ENCODE measurements at places on chromosomes 5 and 9.

- no peak for DNase-seq
Measured at GRCh38 chr9:125997196-125997823, 250.1 kb downstream of the PBX3 start.

- no peak for DNase-seq
Measured at GRCh38 chr9:109906766-109907382, 126.9 kb downstream of the PALM2AKAP2 start.

- DNase-seq = no peak
Measured at GRCh38 chr9:130309689-130310455, 44.3 kb downstream of the HMCN2 start.

DNA sequence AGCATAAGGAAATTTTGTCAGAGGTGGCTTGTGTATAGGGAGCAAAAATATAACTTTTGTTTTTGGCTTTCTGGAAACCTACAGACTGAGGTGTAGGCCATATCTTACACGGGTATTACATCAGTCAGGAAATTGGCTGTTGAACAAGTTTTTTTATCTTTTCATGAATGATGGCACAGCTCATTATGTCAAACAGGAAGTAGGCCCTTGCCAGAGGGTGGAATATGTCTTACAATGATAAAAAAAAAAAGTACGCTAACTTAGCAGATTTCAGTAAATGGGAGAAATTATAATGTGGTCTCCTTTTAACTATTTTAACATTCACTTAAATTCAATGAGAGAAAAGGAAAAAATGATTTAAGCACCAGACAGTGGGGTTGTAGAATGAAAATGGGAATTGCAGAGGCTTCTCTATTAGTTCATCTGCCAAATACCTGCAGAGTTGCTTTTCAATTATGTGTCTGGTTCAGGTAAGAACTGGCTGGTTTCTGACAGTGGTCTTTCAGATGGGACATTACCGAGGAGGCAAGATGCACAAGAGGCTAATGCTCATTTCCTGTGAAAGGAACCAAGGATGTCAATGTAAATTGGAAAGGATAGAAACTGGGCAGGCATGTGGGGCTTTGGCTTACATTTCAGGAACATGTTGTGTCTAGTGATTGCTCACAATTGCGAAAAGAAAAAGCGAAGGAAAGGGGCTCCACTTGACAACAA is 169.9 kb downstream of the NNT start:
- peak; percentile 66 for DNase-seq

DNA sequence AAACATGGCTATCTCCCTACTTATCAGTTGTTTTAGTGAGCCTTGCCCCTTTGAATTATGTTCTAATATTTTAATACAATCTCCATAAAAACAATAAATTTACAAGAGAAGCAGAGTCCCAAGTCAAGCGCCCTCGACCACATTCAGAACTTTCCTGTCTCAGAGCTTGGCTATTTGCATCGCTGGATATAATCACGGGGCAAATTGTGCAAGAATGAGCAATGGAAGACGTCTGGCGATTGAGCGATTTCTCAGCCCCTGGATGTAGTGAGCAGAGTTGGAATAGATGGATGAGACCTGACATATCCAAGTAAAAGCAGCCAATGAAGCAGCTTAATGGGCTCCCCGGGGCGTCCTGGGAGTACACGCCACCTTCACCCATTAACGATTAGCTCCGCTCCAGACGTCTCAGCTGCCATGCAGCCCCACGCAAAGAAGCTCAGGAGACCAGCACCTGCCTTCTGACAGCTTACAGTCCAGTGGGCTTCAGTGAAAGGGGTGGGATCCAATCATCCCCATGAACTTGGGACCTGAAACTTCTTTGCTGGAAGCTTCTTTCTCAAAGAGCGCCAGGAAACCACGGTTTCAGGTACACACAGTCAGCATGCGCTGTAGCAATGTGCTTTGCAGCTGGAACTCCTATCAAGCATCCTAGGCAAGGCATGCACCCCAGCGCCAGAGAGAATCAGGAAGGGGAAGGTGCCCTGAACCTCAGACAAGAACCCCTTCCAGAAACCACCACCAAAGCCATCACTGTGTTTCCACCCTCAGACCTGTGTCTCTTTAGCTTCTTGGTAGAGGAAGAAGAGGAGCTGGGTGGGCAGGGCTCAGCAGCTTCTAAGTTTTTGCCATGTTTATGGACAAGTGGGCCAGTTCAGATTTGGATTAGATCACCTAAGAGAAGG is 92.0 kb upstream of the IRX4 start:
- DNase-seq = no peak

DNA sequence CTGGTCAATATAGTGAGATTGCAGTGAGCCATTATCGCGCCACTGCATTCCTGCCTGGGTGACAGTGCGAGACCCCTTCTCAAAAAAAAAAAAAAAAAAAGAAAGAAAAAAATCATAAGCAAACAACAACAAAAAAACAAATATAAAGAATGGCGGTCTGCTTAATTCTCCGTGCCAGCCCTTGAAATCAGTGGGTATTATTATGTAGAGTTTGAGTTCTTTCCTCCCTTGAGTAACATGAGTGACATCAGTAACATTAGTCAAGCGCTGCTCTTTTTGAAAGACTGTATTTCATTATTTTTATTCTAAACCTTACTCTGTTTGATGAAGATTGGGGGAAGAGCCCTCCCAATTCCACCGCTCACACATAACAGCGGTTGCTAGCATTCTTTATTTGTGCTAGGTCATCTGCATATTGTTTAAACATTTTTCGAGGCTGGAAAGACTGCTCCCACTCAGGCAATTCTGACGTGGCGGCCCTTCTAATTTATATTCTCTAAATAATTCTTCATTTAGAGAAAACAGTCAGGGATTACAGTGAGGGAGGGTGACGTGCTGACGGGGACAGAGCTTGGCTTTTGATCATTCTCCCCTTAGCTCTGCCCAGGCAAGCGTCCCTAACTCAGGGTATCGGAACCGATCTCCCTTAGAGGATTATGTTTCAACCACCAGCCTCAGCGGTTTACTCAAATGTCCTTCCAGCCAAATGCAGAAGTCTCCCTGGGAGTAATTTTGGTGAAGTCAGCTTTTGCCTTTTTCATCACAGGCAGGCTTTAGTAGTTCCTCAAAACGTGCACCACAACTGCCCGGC is 860 bp upstream of the MARCHF6 start:
- DNase-seq = peak; percentile 93

- DNase-seq = no peak
Measured at GRCh38 chr9:99071313-99072039, 33.4 kb upstream of the TGFBR1 start.

- no peak for DNase-seq
Measured at GRCh38 chr5:133945568-133945967, 22.9 kb downstream of the C5orf15 start.

- DNase-seq = no peak
Measured at GRCh38 chr9:35272989-35273388, 111.2 kb downstream of the UNC13B start.

DNA sequence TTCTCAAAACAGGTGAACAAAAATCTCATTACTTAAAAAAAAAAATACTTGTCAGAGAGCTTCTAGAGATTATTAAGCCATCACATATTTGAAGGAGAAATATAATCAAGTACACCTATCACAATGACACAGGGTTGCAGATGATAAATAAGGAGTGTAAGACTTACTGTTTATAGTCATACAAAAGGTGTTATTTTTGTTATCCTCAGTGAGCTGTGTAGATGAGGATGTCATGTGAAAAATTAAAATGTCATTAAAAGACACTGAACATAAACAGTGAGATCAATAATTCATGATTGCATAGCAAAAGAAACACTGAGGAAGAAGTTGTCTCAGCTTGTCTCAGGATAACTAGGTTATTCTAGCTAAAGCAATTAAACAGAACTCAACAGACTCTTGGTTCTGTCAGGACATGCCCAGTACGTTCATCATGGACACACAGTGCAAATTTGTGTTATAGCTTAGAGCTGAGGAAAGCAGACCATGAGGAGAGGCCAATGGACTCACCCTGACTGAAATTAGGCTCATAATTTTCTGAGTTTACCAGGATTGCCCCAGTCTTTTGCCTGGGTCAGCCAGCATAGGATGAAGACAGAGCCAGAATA is 1162.6 kb upstream of the C9orf72 start:
- no peak for DNase-seq

- DNase-seq = no peak
Measured at GRCh38 chr9:101324245-101324804, 60.5 kb downstream of the BAAT start.

DNA sequence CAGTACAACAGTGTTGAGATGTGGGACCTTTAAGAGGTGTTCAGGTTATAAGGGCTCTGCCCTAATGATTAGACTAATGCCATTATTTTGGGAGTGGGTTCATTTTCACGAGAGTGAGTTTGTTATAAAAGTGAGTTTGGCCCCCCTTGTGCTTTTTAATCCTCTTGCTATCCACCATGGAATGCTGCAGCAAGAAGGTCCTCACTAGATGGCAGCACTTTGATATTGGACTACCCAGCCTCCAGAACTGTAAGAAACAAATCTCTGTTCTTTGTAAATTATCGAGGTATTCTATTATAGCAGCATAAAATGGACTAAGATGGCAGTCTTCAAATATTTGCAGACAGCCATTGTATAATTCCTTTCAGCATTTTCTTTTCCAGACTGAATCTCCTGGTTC is 212.4 kb downstream of the LRRC70 start:
- peak; percentile 2 for DNase-seq

GRCh38 chr5:178339272-178339671 is 106.7 kb upstream of the PHYKPL start:
- no peak for DNase-seq

DNA sequence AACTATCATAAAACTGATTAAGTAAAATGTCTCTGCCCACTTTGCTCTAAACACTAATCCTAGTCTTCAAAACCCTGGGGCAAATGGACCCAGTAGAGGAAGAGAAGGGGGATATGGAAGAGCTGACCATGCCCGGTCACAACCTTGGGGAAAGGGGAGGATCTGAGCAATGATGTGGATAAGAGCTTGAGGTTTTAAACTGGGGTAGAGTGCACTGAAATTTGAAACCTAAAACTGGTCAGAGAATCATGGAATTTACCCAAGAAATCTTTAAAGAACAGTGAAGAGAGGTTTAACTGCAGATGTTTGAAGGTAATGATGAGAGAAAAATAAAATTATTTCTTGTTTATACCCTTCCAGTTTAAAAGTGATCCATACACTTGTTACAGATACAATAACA is 110.8 kb downstream of the MRPS30 start:
- DNase-seq = no peak

DNA sequence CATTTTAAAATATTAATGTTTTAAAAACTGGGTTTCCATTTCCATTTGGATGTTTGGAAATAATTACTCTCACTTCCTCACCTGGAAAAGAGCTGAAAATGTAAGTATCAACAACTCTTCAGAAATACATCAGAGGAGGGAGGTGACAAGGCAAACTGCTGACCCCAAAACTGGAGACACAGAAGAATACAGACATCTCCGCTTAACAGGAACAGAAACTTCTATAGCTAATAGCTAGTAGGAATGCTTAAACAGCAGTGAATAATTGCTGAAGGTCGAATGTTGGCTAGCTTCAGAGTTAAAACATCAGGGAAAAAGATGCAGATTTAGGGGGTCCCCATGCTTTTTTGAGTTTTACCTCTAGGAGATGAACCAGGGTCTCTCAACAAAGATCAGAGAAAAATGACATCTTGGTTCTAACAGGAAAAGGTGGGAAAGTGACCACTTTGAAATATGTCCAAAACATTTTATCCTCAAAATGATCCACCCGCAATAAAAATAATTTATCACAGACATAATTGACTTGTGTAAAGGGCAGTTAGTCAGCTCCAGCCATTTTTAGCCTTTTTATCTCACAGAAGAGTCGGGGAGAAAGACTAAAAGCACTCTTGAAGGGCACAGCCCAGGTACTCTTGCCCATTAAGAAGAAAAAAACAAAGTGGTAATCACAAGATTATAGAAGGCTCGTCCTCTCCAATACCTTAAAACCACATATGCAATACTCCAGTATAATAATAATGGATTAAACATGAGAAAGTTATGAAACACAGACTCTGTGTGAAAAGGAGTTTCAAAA is 1474.9 kb downstream of the EFNA5 start:
- no peak for DNase-seq

DNA sequence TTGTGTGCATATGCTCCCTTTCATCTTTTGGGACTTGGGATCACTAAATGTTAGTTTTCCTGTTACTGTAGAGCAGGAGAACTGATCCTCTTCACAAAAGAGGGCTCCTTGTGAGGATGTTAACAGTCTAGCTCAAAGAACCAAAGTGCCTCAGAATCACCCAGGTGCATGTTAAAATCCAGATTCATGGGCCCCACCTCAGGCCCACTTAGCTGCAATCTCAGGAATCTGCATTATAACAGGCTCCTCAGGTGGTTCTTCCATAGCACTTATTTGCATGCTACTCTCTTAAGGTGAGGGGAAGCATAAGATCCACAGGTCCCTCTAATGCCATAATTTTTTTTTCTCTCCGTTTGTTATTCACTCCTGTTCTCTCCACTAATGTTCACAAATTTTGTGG is 14.8 kb upstream of the MEF2C start:
- no peak for DNase-seq

GRCh38 chr5:131630208-131630962 is 4.6 kb downstream of the RAPGEF6 start:
- no peak for DNase-seq

DNA sequence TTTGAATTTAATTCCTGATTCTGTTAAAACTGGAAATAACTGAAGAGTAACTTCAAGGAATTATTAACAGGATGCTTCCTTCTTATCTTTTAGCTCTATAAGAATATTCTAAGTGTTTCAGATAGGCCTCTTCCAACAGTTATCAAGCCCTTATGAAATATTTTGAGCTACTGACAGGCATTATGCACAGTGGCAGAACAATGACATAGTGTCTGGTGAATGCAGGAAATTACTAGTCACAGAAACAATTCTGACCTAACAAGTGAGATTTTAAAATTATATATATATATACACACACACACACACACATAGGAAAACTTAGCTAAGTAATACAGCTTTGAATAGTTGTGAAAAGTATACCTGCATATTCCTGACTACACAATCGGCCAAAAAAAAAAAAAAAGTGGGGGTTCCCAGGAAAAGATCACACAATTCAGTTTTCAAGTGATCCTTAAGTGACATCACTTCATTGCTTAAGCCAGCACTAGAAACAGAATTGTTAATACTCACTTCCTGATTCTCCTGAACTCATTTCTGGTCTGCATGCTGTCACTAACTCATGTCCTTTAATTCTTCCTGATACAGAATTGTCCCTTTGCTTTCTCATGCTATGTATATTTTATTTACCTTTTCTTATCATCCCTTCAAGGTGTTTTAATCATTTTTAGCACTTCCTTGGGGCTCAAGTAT is 77.3 kb downstream of the SLC25A46 start:
- DNase-seq = no peak

Data from AML-193 (cell line).